SW480 (cell line): ENCODE measurements at places on chromosomes 2 and 18.

GRCh38 chr2:241310917-241311566, 4.4 kb downstream of the HDLBP start:
- no peak for DNase-seq

DNA sequence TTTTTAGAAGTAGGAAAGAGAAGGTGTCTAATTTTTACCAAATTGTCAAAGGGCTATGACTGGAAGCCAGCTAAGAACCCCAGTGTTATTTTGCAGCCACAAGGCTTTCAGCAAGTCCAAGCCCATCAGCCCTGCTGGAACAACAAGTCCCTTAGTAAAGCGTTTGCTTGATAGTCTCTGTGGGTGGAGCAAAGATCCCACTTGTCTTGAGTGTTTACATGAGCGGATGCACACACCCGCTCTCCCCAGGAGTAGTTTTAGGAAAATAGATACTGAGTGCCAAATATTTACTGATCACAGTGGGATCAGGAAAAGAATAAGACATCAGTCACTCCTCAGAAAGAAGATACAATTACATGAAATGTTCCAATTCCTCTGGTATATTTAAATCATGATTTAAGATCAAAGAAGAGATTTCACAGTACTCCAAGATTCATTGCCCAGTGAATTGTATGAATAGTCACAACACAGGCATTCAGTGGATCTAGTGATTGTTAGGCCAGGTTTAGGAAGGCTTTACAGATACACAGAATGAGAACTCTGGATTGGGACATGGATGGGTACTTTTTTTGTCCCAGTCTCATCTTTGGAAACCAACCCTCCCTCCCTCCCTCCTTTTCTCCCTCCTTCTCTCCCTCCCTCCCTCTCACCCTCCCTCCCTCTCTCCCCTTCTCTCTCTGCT, 514.9 kb downstream of the PTPRM start:
- DNase-seq, result no peak

DNA sequence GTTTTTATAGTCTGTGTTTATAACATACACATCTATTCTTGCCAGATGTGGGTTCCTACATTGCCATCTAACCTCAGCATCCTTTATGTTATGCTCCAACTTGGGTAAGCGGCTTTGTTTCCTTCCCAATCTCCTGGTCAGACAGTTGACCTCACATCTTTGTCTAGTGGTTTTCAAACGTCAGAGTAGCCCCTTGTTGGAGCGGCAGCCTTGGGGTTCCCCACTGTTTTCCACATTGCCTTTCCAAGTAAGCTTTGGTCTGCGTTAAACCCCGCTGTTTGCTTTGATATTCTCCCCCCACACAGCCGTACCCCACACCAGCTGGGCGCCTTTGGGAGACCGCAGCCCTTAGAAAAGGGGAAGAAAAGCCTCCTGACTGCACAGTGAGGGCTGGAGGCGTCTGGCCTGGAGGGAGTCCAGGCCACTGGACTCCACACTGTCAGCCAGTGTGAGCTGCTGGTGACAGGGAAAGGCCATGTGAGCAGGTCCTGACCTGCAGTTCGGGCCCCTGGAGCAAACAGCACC, 83.3 kb downstream of the MALT1 start:
- DNase-seq, result no peak

DNA sequence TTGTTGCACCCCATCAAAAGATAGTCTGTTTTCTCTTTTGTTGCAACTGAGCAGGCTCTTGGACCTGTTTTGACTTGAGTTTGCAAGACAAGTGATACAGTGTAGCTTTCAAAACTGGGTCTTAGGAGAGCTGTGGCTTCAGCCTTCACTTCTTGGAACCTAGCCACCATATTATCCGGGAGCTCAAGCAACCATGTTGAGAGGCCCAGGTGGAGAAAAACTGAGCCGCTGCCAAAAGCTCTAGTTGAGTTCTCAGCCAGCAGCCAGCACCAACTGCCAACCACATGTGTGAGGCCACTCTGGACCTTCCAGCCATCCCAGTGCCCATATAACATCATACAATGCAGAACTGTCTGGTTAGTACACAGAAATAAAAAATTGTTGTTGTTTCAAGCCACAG, 5.4 kb downstream of the CACNB4 start:
- DNase-seq, result no peak

GRCh38 chr2:169658877-169659276, 35.3 kb downstream of the CFAP210 start:
- no peak for DNase-seq

DNA sequence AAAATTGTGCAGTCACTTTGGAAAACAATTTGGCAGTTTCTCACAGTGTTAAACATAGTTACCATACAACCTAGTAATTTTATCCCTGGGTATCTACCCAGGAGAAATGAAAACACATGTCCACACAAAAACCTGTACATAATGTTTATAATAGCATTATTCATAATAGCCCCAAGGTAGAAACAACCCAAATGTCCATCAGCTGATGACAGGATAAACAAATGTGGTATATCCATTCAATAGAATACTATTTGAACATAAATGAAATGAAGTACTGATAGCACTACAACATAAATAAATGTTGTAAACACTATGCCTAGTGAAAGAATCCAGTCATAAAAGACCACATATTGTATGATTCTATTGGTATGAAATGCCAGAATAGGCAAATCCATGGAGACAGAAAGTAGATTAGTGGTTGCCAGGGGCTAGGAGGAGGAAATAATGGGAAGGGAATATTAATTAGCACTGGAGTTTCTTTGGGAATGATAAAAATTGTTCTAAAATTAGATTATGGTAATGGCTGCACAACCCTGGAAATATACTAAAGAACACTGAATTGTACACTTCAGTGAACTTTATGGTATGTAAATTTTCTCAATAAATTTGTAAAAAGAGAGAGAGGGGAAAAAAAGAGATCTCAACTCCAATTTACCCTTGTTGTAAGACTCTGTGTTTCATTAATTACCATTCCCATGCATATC, 20.8 kb upstream of the VIT start:
- no peak for DNase-seq

- DNase-seq, result no peak
Measured at GRCh38 chr2:218375212-218375611, 6.9 kb upstream of the SLC11A1 start.

DNA sequence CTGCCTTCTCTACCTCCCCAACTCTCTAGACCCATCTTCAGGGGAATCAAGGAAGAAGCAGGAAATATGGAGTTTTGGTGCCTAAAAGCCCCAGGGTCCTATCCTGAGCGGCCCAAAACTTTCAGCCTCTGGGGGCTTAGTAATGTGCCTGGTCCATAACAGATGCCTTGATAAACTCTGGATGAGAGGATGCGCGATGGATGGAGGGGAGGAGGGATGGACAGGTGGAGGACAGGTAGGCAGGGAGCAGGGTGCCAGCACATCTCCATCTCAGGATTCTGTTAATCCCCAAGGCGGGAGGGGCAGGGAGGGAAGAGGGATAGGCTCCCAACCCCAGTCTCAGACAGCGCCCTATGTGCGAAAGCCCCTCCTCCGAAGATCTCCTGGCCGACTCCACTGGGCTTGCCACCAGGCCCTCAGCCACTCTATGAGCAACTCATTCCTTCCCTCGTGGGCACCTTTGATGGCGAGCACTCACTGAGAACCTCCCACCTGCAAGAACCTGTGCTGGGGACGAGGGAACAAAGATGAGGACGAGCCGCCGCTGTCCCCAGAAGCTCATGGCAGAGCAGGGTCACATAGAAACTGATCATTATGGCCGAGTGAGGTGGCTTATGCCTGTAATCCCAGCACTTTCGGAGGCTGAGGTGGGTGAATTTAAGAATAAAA, 23.1 kb downstream of the HS1BP3 start:
- DNase-seq, result no peak

- peak; percentile 86 for DNase-seq
Measured at GRCh38 chr18:23227726-23228070, 92.4 kb downstream of the CABLES1 start.

DNA sequence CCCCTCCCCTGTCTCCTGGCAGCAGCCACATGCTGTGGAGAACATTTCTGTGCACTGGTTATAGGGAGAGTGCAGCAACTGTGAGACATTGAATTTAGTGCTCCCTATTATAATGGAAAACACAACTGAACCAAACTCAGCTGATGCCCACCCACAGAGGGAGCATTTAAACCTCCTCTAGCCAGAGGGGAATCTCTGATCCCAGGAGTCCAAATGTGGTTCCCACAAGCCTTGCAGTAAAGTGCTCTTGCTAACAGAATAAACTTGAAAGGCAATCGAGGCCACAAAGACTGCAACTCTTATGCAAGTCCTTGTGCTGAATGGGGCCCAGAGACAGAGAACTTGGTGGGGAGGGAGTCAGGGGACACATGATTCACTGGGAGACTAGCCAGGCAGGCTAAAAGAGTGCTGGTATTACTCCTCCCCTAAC, 638.8 kb upstream of the VRK2 start:
- no peak for DNase-seq

DNA sequence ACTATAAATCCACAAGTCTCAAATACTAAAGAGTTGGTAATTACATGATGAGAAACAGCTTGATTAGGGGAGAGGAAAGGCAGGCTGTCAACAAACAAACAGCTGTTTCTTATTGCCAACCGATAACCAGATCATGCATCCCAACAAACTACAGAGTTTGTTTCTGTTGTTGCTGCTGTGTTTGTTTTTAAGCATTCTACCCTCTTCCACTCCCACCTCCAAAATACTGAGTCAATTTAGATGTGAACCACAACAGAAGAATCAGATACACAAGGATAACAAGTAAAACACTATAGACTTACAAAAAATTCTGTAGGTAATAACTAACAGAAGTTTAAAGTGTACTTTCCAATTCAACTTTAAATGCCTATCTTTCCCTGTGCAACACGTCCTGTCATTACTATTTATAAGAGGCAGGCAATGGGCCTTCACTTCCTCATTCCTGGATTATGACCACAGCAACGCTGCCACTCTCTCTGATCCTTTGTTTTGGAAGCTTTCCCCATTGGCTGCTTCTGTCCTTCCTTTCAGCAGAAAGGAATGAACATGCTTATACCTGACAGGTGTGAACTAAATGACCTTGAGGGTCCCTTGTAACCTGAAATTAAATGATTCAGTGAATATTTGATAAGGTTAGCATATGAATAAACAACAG, 152.0 kb downstream of the SRBD1 start:
- peak; percentile 78 for DNase-seq

DNA sequence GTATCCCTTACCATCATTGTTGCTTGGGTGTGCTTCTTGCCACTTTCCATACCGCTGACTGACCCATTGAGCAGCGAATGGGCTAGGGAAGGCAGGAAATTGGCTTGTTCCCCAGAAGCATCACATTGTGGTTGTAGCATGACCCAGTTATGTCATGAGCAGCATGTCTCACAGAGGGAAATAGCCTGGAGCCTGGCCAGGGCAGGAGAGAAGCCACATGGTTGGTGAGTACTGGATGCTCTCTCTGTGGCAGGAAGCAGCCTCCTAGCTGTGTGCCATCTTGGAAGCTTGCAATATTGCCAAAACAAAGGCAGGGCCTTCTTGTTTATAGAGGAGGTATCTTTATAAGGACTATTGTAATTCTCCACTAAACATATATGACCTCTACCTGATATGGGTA, 482.6 kb downstream of the PIK3C3 start:
- DNase-seq, result no peak

- no peak for DNase-seq
Measured at GRCh38 chr2:38141501-38141900, 65.5 kb upstream of the CYP1B1 start.

- no peak for DNase-seq
Measured at GRCh38 chr2:190596993-190597392, 51.9 kb upstream of the NAB1 start.

DNA sequence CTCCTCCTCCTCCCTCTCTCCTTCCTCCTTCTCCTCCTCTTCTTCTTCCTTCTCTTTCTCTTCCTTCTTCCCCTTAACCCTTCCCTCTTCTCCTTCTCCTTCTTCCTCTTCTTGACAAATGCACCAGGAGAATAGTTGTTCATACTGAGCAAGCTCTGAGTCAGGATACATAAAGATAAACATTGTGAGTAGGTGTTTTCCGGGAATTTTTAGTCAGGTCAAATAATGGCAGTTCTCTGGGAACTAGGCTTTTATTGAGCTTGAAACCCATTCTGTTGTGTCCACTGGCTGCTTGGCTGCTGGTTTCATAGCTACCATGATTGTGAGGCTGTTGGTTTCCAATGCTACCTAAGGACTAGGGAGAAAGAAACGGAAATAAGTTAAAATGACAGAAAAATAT, 1144.7 kb upstream of the DDX18 start:
- DNase-seq, result no peak
